NCI-H1436 treated with DMSO at 0.1 percent for 48 hours (cell line): ENCODE measurements at places on chromosomes 2 and 18.

GRCh38 chr2:119511989-119512388, 12.3 kb downstream of the SCTR start:
- no peak for DNase-seq

DNA sequence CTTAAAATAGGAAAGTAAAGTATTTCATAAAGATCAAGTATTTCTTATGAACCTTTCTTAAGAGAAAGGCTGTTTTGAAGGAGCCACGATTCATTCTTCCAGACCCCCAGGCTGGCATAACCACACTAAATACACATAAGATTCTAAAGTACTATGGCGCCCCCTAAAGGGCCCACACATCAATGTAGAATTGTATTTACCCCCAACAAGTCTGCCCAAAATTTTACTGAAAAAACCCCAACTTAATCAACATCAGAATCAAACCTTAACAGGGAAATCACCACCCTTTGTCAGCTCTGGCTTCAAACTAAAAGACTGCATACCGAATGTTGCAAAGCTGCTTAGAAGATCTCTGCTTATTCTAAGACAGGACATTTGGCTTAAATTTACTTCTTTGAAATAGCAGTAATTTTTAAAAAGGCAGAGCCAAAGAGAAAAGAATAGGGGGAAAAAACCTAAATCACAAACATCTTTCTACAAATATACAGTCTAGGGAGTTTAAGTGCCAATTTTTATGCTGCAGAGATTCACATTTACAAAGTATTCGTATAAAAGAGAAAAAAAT, 20.4 kb upstream of the BCL2 start:
- no peak for DNase-seq

DNA sequence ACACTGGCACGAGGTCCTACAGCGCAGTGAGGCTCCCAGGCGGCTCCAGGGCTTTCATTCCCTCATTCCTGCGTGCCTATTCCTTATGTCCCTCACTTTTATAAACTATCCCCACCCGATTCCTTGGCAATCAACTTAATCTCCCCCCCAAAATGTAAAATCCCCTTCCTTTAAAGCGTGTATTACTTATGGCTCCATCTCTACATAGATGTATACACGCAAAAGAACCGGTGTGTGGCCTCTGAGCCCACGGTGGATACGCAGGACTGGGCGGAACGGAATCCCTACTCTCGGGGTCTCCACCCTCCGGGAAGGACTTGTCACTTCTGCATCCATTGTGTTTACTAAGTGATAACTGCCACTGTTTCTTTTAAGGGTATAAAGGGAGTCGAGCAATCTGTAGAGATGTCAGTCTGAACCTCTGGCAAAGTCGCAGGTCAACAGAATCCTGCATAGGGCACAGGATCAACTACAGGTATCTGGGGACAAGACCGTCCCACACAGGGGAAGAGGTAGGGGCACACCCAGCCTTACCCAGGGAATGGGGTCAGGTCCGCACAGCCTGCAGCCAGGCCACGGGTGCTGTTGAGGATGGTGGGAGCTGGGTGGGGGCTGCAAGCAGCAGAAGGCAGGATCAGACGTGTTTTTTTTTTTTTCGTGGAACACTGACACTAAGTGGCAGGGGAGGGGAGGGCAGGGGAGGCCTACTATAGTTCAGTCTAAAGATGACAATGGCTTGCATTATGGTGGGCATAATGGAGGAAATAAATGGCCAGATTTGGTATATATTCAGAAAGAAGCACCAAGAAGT, 42.1 kb downstream of the HDLBP start:
- no peak for DNase-seq

DNA sequence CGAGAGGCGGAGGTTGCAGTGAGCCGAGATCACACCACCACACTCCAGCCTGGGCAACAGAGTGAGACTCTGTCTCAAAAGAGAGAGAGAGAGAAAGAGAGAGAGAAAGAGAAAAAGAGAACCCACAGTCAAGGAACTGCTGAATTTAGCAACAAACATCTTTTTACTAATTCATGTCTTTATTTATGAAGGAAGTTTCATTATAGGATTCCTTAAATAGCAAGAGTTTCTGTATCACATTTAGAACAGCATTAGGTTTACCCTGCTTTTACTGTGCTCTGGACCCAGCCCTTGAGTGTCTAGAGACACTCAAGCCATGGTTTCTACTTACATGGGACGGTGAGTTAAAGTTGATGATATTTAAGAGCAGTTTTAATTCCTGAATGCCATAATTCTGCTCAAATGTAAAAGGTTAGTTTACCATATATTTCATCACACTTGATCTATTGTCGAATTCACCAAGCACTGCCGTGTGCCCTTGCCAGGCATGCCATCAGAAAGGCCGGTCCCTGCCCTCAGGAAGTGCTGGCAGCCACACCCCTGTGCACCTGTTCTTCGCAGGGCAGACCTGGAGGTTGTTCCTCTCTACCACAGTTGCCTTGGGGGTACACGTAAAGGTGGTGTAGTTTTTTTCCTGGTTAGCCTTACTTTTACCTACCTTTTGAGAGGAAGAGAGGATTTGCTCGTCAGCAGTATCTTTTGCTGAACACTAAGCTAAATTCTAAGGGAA, 153.3 kb downstream of the LDLRAD4 start:
- DNase-seq: no peak

DNA sequence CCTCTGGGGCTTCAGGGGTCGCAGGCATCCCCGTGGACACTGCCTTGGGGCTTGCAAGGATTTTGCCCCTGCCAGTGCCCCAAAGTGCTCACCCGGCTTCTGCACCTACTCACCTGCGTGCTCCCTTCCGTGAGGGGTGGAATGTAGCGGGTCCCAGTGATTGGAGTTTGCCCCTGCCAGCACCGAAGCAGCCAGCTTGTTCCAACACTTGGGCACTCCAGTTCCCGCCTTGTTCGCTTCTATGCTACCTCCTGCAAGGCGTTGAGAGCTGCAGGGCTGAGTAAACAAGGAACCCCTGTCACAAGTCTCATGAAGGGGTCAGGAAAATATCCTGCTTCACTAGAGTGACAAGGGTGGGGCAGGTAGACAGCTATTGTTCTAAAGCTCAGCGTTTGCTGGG, 631.5 kb downstream of the EPHA4 start:
- DNase-seq: no peak

- no peak for DNase-seq
Measured at GRCh38 chr2:23487735-23488492, 102.9 kb downstream of the KLHL29 start.

GRCh38 chr2:241087420-241088268, 14.4 kb downstream of the MTERF4 start:
- DNase-seq: no peak

- no peak for DNase-seq
Measured at GRCh38 chr2:46163098-46163430, 134.1 kb upstream of the EPAS1 start.

GRCh38 chr18:6610466-6610865, 119.0 kb upstream of the ARHGAP28 start:
- no peak for DNase-seq

DNA sequence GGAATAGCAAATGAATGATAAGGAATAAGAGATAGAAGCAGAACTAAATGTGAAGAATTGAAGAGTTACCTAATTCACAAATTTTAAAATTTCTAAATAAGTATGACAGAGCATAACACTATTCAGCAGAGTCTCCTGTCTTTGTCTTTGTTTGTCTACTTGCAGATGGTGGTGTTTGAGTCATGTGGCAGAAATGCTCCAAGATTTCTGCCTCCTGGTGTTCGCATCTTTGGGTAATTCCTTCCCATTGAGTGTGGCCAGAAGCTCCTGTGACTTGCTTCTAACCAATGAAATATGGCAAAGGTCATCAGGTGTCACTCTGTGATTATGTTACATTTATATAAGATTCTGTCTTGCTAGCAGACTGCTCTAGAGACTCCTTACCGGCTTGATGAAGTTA, 45.6 kb upstream of the GALNT3 start:
- DNase-seq: no peak

- no peak for DNase-seq
Measured at GRCh38 chr2:67268797-67269196, 128.3 kb upstream of the ETAA1 start.

DNA sequence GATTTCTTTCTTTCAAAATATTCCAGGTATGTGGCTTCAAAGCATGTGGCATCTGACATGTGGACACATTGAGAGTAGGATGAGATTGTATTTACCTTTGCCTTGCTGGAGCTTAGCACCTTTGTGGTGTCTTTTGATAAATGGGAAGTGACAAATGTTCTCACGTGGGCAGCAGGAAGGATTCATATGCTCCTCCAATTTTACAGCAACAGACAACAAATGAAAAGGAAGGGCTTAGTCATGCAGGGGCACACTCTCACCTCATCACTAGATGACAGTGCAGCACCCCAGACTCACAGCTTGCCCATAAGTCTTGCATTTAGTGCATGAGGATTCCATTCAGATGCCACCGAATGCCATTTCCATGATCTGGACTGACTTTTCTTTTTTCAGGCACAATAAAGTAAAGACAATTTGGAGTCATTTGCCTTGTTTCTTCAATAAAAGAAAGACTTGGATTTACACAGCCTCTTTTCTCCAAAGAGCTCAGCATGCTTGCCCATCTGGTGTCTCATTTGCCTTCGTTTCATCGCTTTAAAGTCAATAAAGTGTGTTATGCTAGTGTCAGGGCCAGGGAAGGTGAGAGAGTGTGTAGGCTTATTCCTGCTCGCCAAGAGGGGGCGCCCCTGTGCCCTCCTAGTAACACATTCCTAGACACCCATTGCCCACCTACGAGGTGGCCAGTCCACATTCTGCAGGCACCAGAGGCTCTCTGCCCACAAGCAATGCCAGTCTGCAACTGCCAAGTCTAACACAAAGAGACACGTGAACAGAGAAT, 39.6 kb upstream of the DAPL1 start:
- no peak for DNase-seq

DNA sequence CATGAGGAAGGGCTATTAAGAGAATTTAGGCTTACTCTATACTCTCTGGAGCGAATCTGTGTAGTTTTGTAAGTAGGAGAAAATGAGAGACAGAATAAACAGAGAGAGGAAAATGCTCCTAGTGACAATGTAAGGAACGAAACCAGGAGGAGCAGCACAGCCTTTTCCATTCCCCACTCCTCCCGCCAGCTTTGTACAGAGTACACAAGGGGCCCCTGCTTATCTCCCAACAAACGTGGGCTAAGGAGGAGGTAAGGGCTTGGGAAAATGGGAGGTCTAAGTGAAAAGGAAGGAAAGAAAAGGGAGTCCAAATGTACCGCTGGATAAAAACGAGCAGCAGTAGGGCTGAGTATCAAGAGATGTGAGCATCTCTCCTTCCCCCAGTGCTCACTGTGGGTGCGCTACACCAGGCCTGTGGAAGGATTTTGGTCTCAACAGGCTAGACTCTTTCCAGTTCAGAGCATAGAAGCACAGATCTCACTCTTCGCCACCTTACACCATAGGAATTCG, 12.1 kb upstream of the IHH start:
- no peak for DNase-seq

DNA sequence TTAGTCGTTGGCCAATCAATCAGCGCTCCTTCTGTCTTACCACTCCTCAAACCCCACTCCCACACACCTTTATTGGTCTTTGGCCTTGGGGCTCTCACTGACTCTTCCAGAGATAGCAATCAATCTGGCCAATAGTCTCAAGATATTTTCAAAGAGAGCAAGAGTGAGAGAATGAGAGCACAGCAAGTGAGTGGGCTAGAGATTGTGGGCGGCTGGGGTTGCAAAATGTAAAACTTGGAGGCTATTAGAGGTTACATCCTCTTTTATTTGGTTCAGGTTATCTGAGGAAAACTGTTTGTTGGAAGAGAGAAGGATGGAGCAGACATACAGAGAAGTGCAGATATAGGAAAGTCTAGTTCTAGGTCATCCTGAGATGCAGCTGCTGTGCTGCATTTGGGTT, 32.8 kb downstream of the TACR1 start:
- DNase-seq: no peak

DNA sequence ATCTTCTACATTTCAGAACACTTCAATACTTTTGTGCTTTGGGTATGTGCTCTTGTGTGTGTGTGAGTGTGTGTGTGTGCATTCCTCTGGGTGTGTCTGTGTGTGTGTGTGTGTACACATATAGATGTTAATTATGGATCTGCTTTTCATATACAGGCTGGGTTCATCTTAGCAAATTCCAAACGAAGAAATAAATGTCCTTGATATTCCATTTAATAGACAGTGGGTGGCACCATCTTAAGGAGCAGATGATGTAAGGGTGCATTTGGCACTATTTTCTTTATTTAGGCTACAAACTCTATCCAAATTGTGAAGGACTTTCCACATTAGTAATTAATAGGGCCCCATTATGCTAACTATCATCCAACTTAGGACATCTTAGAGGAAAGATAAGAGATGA, 425.8 kb upstream of the POU3F3 start:
- no peak for DNase-seq

DNA sequence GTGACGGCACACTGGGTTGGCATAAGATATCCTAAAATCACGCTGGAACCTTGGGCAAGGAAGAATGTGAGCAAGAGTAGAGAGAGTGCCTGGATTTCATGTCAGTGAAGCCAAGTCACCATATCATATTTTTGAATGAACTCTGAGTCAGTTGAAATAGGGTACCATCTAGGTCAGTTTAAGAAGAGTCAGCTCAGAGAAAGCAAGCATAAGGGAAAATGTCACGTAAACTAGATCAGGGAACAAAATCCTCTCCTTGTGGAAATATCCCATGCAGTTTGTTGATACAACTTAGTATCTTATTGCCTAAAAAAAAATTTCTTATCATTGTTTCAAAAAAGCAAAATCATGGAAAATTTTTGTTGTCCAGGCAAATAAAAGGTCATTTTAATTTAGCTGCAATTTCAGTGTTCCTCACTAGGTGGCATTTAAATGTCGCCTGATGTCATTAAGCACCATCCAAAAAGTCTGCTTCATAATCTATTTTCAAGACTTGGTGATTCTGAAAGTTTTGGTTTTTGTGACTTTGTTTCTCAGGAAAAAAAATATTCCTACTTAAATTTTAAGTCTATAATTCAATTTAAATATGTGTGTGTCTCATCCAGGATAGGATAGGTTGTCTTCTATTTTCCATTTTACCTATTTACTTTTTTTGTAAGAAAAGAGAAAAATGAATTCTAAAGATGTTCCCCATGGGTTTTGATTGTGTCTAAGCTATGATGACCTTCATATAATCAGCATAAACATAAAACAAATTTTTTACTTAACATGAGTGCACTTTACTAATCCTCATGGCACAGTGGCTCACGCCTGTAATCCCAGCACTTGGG, 19.6 kb downstream of the RSAD2 start:
- no peak for DNase-seq

DNA sequence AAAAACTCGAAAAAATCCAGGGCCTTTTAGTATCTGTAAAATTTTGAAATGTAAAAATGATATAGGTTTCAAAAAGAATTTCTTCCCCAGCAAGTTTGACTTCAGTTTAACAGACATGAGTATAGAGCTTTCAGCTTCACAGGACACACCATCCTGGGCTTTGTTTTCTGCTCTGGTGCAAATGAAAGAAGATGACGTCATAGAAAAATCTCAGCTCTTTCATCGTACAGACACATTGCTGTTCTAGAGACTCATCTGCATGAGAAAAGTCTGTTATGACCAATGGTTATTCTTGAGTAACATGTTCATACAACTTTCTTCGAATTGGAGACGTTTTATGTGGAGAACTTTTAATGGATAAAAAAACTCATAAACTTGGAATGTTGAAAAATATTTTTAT, 111.7 kb upstream of the DYNAP start:
- DNase-seq: no peak

- DNase-seq: no peak
Measured at GRCh38 chr2:231181860-231182512, 16.4 kb upstream of the ARMC9 start.

- no peak for DNase-seq
Measured at GRCh38 chr2:74006459-74006858, 21.7 kb downstream of the TET3 start.

GRCh38 chr2:99520813-99521212, 31.0 kb upstream of the REV1 start:
- no peak for DNase-seq
